Fibroblast of villous mesenchyme (primary cell): ENCODE measurements at places on chromosomes 2 and 18. TPM values are rescaled to one million over a fixed set of nuclear protein-coding genes. Genes with fewer than 3 reads are reported as not detected.

GRCh38 chr18:79897940-79898625 is 53.4 kb downstream of the SLC66A2 start:
- DNase-seq = no peak

DNA sequence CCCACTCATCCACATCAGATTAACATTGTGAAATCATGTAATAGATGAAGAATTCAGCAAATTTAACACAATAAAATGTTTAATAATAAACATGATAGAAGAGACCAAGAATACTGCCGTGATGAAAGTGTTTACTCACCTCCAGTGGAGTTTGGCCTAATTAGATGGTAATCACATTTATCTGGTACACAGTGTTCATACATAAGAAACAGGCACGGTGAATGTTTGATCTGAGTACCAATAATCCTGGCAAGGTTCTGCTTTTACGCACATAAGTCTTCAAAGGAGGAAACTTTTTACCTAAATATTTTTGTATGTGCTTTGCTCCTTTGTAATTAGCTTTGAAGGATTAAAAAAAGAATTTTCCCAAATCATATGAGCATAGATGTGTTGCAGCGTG is 122.5 kb downstream of the IRS1 start:
- no peak for DNase-seq

- no peak for DNase-seq
These were observed 22.2 kb upstream of the TTC39C start for GRCh38 chr18:23992089-23992940.

- DNase-seq = no peak
These were observed 26.1 kb downstream of the NIFK start for GRCh38 chr2:121710470-121711170.

DNA sequence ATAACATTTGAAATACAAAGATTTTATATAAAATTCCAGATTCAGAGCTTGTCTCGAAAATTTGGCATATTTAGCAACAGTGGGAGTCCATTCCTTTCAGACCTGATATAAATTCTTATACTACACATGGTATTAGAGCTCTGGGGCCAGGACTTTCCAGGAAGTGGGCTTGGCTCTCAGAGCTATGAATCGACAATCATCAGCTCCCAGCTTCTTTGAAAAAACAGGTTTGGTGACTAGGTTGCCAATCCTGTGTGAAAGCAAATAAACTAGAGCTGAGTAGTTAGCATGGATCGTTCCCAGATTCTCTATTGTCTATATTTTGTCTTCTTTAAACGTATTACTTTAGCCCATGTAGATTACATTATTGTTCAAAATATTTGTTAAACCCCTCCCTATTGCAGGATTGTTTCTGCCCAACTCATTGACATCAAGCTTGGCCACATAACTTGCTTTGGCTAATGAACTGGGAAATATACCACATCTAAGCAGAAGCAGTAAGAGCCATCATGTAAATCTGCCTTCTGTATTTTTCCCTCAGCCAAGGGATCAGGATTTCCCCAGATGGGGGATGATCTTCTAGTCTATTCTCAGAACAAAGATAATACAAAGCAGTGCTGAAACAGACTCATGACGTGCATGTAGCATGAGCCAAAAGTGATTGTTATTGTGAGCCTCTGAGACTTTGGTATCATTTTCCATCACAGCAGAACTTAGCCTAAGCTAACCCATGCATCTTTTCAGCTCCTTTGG is 105.4 kb downstream of the KCNH7 start:
- DNase-seq = no peak

GRCh38 chr2:215382480-215382879 is 53.4 kb downstream of the FN1 start:
- no peak for DNase-seq

- DNase-seq = peak; percentile 3
These were observed 273.8 kb upstream of the LYPD1 start for GRCh38 chr2:132943829-132944228.

DNA sequence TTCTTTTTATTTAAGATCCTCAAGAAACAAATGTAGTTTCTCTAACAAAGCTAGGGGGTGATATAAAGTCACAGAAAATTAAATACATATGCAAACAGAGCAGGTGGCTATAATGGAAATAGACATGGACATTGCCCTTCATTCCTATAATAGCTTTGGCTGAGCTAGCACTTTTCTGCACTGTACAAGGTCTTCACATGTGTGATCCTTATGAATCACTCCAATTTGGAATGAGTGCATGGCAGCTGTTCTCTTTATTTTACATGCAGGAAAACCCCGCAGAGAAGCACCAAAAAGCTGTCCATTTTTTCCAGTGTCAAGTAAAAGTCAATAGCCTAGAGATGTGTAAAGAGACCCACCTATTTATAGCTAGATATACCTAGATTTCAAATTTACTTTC is 747.4 kb upstream of the SLC8A1 start:
- DNase-seq = no peak

- DNase-seq = peak; percentile 32
These were observed 84.2 kb downstream of the ZNF516 start for GRCh38 chr18:76410660-76411417.

DNA sequence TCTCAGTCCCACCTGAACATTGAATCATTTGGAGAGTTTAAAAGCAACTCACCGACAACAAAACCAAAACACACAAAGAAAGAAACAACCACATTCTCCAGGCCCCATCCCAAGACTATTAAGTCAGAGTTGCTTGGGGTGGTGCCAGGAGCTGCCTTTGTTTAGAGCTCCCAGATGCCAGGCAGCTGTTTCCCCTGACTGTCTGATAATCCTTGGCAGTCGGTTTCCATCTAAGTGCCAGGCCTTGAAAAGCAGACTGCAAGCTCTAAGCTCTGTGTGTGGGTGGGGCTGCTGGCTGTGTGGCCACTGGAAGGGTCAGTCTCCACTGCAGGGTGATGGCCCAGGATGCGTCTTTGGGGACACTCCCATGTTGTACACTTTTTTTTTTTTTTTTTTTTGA is 255.3 kb upstream of the AGAP1 start:
- DNase-seq = peak; percentile 47

- DNase-seq = no peak
These were observed 6.1 kb upstream of the EMX1 start for GRCh38 chr2:72911256-72911655.

- DNase-seq = no peak
These were observed 153.0 kb downstream of the GBX2 start for GRCh38 chr2:236015171-236015570.

- peak; percentile 49 for DNase-seq
These were observed 33.3 kb downstream of the POLR1A start for GRCh38 chr2:86072271-86072858.

DNA sequence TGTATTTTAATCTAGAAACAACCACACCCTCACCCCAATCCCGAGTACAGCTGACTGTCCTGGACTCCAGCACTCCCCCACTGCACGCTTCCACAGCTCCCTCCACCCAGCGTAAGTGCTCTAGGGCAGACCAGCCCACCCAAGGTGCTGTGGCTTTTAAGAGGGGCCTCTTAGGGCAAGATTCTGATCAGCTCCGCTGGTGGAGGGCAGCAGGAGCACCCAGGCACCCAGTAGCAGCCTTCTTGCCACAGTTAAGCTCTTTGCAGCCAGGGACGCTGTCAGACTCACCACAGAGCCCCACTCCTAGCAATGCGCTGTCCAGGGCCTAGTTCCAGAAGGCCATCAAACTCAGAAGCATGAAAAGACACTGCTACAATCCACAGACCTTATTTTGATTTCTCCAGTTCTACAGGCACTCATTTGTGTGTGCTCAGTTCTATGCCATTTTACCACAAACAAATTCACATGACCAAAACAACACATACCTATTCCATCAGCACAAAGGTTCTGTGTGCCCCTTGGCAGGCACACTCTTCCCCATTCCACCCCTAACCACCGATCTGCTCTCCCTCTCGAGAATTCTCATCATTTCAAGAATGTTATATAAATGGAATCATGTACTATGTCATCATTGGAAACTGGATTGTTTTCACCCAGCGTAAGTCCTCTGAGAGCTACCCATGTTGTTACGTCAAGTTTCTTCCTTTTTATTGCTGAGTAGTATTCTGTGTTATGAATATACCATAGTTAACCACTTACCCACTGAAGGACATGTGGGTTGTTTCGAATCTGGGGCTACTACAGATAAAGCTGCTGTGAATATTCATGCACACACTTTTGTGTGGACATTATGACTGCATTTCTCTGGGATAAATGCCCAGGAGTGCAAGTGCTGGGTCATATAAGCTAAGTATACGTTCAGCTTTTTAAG is 40.4 kb downstream of the PTPN2 start:
- DNase-seq = peak; percentile 42

DNA sequence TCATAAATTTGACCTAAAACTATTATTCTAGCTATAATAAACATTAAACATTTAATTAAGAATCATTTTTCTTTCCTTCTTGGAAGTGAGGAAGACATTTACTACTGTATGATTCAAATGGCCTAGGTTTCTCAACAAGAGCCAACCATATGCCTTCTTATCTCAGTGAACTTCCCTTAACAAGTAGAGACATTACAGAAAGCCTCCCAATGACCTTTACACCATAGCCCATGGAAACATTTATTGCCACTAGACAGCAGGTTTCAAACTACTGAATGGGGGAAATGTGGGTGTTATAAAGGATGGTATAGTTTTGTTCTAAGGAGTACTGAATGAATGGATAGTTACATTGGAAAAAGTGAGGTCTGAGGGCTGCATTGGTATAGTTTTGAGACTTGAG is 349.4 kb upstream of the SPRED2 start:
- no peak for DNase-seq

DNA sequence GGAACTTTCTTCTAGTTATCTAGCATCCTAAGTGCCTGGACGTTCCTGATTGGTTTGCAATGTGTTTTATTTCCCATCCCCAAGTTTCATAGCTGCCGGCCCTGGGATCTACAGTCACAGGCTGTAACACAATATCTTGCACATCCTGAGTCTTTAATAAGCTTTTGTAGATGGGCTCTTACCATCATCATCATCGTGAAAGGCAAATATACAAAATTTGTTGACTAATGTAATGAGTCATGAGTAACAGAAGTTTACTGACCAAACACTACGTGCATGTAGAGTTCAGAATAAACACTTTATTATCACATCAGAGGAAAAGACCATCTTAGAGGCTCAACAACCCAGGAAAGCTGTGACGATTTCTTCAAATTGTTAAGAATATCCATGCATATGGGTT is 8.1 kb upstream of the TYMS start:
- DNase-seq = no peak

Gene PLCL1
- 0.43 and 0.64 TPM in 2 replicates for total RNA-seq

Gene SGPP2
- not detected in 2 replicates for total RNA-seq

Gene GREB1
- total RNA-seq = under 0.01 TPM in 2 replicates

Gene TPO
- total RNA-seq = not detected in 2 replicates

Gene ZEB2
- total RNA-seq = 40.6 and 50.1 TPM in 2 replicates

Gene TEKT4
- total RNA-seq = not detected in 2 replicates
